ENCODE measurements at places on chromosomes 11 and 22.
A peak's percentile ranks its signal among the peaks of the same experiment; 100 is the strongest.

- DNase-seq, result no peak
Measured at GRCh38 chr11:32561835-32562234, 21.8 kb upstream of the EIF3M start.

DNA sequence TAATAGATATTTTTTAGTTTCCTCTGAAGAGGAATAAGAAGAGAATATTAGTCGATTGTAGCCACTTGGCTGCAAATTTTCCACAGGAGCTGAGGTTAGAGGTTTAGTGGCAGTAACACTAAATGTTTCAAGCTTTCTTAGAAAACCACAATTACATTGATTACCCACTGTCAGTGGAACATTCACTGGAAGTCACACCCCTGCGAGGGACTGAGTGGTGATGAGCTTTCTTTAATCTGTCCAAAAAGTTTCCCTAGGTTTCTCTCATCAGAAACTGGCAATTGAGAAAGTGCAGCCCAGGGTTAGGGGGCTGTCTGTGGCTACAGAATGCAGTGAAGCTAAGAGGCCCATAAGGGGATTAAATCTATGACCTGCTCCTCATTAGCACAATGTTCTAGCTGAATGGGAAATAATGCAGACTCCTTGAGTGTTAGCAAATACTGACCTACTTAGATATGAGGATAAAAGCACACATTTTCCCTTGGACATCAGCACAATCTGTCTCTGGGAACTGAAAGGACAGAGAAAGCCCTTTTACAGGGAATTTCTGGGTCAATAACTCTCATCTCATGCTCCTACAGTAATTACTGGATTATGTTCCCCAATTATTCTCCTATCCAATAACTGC, 189.5 kb downstream of the FAM76B start:
- peak; percentile 13 for DNase-seq

DNA sequence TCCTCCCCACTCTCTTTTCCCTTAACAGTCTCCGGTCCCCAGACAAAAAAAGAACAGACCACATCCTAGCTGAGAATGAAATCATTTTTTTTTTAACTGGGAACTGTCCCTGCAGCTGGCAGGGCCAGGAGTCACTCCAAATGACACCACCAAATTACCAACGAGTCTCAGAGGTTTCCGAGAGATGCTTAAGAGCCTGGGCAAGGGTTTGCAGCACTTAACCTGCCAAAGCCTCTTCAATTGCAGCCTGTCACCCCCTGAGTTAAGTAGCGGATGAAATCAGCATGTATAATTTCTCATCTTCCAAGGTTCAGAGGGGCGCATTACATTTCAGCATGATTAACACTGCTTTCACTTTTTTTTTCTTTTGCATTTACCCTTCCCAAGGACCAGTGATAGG, 71.8 kb downstream of the TENM4 start:
- no peak for DNase-seq

- no peak for DNase-seq
Measured at GRCh38 chr22:36398601-36399471, 11.1 kb upstream of the MYH9 start.

DNA sequence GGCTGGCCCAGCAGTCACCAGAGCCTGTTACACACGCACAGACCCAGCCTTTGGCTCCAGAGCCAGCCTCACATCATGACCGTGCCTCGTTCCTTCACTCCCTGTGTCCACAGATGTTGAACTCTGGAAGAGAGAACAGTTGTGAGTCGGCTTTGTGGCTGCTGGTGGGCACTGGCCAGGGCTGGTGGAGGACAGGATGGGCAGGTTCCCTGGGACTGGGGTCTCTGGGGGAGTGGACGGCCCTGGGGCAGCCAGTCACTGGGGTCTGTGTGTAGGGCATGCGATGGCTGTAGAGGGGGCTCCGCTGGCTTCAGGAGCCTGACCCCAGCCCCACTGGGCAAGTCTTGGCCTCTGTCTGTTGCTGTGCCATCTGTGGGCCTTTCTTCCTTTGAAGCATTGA, 1070.1 kb downstream of the BRD1 start:
- DNase-seq, result no peak

DNA sequence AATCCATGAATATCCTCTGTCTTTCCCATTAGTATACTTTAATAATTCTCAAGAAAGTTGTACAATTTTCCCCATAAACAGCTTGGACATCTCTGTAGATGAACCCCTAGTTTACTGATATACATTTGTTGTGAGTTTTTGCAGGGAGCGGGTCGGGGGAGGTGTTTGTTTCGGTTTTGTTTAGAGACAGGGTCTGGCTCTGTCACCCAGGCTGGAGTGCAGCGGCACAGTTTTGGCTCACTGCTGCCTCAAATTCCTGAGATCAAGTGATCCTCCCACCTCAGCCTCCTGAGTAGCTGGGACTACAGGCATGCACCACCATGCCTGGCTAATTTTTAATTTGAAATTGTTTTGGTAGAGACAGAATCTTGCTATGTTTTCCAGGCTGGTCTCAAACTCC, 57.6 kb downstream of the IGLL5 start:
- DNase-seq, result no peak

- no peak for DNase-seq
Measured at GRCh38 chr11:61048368-61049062, 53.8 kb upstream of the CD5 start.

DNA sequence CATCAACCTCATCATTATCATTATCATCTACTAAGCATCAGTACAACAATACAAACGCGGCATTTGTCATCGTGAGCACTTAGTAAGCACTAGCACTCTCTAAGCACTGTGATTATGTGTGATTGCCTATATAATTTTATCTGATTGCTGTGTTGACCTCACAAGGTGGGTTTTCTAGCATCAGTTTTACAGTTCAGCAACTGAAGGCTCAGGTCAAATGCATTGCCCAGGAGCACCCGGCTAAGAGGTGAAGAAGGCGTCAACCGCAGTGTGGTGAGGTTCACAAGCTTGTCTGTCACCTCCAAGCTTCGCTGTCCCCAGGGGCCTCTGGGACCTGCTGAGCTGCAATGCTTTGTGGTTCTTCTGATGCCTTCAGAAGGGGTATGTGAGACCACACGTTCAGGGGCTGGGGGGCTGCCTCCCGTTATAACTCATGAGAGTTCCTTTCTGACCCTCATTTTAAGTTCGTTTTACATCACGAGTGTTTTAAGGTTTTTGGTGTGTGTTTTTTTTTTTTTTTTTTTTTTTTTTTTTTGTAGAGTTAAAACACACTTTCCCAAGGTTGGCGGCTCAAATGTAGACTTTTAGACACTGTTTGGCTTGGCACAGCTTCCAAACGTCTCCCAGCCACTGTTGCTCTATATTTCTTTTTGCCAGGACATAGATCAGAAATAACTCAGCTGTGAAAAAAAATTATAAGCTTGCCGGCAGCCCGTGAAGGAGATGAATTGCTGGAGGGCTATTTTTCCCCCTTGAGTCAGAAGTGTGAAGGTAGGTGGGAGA, 33.8 kb upstream of the SCUBE1 start:
- peak; percentile 18 for DNase-seq

DNA sequence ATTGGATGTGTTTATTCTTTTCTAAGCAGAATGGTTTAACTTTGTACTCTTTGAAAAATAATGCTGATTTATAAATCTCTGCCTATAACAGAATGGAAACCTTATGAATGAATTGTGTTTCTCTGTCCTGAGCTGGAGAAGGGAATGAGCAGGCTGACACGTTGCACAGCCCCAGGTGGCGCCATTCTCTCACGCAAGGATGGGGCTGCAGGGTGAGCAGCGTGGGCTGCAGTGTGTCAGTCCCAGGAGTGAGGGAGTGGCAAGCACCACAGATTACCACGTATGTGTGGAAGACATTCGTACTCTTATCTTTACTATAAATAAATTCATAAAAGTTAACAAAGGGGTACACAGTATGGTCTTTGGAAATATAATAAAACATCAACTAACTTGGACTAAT, 33.4 kb downstream of the FDX1 start:
- peak; percentile 14 for DNase-seq

DNA sequence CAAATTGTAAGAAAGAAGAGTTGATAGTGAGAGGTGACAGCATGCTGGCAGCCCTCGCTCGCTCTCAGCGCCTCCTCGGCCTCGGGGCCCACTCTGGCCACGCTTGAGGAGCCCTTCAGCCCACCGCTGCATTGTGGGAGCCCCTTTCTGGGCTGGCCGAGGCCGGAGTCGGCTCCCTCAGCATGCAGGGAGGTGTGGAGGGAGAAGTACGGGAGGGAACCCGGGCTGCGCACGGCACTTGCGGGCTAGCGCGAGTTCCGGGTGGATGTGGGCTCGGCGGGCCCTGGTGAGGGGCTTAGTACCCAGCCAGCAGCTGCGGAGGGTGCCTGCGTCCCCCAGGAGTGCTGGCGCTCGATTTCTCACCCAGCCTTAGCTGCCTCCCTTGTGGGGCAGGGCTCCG, 539.7 kb upstream of the CCDC179 start:
- no peak for DNase-seq

- no peak for DNase-seq
Measured at GRCh38 chr22:27057717-27058116, 400.3 kb downstream of the MIAT start.

- DNase-seq, result no peak
Measured at GRCh38 chr11:119974467-119974866, 163.4 kb downstream of the TRIM29 start.

DNA sequence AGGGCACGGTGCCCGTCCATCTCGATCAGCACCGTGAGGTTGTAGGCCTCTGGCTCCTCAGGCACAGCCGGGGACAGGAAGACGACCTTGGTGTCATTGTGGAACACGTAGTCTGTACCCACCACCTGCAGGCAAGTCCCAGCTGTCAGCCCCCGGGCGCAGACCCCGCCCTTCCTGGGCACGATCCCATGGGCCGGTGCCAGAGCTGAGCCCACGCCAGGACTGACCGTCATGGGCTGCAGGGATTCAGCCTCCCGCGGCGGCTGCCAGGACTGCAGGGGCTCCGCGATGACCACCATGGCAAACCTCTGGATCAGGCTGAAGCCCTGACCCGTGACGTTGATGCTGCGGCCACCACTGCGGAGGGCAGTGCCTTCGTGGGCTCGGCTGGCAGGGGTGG, 11.8 kb upstream of the MAPK11 start:
- DNase-seq, result no peak

GRCh38 chr11:20042811-20043341, 117.4 kb downstream of the DBX1 start:
- DNase-seq, result no peak

DNA sequence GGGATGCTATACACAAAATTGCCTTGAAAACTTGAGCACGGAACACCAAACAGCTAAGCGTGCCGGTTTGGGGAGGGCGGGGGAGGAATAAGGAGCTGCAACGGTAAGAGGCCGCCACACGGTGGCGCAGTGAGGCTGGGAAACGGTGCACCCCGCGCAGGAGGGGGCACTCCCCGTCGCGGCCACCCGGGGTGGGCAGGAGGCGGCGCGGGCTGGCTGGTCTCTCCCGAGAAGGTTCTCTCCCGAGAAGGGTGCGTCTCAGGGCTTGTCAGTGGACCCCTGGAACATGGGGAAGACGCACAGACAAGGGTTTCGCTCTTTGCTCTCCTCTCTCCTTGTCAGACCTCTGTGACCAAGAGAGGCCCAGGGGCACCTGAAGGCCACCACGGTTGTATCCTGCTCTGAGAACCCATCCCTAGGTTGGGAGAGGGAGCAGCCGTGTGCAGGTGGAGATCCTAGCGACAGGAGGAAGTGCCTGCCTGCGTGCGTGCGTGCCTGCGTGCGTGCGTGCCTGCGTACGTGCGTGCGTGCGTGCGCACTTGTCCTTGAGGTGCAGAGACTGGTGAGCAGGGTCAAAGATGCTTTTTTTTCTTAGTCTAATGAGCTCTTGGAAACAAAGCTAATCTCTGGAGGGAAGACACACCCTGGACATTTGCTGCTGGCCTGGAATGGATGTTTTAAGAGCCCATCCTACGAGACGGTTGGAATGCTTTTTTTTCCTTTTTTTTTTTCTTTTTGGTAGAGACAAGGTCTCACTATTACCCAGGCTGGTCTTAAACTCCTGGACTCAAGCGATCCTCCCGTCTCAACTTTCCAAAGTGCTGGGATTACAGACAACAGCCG, 18.1 kb upstream of the JAM3 start:
- peak; percentile 80 for DNase-seq

- DNase-seq, result no peak
Measured at GRCh38 chr11:115005663-115006062, 327.3 kb downstream of the NXPE2 start.

DNA sequence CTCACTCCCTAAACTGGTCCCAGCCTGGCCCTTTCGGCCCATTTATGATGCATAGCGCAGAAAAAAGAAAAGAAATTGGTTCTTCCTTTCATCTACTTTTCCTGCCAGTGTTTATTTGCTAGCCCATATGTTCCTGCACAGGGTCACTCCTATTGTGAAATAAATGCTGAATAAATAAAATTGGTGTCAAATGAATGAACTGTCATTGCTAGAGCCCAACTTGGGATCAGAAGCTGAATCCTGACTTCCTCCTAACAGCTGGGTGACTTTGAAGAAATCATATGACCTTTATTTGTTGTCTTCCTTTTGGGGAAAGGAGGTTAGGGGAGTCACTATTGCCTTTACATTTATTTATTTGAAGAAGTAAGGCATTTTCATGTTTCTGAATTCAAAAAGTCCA, 92.0 kb downstream of the PRR5L start:
- no peak for DNase-seq

DNA sequence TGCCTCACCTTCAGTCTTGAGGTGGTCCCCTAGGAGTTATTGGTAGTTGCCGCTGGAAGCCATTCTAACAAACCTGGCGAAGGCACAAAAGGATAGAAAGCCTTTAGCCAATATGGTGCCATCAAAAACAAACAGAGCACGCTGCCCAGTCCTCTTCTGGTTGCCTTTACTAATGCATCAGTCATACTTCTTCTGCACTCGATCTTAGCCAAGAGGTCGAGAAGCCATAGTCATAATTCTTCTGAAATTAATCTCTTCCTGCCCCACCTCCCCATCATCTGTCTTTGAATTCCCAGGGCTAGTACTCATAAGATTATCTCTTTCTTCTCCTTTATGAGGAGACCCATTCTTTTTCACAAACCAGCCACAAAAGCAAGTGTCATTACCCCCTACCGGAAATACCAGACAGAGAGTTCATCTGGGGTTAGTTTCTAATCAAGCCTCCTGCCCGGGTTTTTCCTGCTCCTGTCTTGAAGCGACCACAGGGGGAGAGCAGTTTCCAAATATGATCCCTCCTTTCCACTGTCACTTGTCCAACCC, 21.4 kb upstream of the EHF start:
- DNase-seq, result no peak

- no peak for DNase-seq
Measured at GRCh38 chr22:44782363-44782963, 30.1 kb downstream of the ARHGAP8 start.

GRCh38 chr11:22405377-22405776, 67.2 kb downstream of the SLC17A6 start:
- no peak for DNase-seq

- no peak for DNase-seq
Measured at GRCh38 chr11:1877211-1878136, 14.2 kb downstream of the PRR33 start.
